ENCODE measurements at places on chromosomes 4 and X.

DNA sequence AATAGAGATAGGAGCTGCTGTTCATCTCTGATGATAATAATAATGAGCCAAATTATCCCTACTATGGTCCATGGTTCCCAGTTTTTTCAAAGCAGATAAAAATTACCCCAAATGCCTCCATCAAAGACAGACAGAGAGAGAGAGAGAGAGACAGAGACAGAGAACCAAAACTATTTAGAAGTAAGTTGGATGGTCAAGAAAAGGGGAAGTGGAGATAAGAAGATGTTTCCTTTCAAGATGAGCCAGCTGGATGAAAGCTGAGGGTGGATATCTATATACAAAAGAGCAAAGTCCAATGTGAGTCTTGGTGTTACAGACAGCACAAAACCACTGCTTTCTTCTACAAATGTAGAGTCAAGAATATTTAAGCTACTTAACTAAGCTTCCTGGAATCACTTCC is 173.9 kb downstream of the GRIA3 start:
- DNase-seq, result no peak

DNA sequence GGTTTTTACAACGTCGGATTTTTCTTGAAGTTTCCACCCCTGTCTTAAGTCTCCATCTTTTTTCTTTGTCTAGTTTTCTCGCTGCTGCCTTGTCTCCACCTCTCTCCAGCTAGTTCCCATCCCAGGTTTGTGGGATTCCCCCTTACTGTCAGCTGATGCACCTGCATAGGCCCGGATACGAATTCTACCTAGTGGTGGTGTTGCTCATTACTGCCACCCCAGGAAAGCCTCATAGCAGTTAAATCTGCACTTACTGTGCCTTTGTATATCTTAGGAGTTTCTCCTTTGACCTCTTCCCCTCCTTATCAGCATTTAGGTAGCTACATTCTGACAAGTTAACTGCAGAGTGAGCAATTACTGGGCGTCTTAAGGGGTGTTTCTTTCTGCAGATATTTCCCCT is 1693.1 kb upstream of the TENM3 start:
- DNase-seq, result no peak

- no peak for DNase-seq
These were observed 239.7 kb downstream of the QDPR start for GRCh38 chr4:17272154-17272553.

- DNase-seq, result no peak
These were observed 32.0 kb downstream of the DAPP1 start for GRCh38 chr4:99848591-99849001.

Data from H7 (cell line).